ENCODE measurements at places on chromosomes 4 and X.

DNA sequence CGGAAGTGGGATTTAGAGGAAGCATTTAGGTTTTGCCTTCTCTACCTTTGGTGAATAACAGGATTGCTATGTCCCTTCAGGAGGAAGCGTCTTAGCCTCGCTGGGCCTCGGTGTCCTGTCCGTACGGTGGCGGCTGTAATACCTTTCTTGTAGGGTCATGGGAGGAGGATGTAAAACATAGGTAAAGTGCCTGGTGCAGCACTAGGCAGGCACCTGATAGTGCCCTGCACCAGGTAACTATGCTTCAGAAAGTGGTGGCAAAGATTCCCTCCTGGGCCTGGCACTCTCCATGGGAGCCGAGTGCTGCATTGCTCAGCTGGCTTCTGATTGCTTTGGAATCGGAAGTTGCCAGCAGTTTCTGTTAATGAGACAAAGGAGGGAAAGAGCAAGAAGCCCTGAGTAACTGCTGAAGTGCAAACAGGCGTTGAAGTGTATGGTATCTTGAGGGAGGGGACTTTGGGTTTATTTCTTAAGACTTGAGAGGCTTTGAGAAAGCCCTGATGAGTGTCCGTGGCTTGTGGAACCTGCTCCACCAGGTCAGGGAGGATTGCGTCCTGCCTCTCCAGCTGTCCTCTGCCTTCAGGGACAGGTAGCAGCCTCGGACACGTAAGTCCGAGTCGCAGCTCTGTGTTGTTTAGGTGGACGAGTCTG is 45.8 kb downstream of the TBC1D14 start:
- DNase-seq, result no peak

DNA sequence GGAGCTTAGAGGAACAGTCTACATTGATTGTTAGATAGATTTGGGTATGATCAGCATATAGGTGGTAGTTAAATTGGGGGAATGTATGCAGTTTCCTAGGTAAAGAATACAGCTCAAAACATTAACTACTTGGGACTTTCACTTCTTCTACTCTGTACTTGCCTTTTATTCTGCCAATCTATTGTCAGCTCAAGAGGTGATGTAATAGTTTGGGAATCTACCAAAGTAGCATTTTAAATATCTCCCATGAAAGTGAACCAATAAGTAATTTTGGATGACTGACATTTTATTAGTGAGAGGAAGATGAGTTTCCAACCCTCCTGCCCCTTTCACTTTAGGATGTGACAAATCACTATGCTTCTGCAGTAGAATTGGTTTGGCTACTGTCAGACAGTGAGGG is 43.4 kb downstream of the NUDT6 start:
- DNase-seq, result no peak

DNA sequence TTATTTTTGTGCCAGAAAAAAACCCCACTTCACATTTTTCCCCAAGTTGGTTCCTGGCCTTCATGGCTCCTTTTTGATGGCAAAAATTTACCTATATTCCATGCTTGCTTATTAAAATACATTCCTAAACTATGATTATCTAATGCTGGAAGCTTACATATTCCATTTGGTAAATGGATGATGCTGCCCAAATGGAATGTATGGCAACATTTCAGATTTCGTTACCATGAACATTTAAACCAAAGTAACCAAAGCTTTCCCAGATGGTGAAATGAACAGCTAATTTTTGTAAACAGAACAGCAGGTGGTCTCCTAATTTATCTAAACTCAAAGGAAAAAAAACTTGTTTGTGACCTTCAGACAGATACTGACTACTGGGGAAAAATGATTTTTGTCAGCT is 110.8 kb upstream of the TEX13A start:
- DNase-seq, result no peak

GRCh38 chr4:6239968-6240367 is 29.7 kb upstream of the WFS1 start:
- DNase-seq, result no peak

DNA sequence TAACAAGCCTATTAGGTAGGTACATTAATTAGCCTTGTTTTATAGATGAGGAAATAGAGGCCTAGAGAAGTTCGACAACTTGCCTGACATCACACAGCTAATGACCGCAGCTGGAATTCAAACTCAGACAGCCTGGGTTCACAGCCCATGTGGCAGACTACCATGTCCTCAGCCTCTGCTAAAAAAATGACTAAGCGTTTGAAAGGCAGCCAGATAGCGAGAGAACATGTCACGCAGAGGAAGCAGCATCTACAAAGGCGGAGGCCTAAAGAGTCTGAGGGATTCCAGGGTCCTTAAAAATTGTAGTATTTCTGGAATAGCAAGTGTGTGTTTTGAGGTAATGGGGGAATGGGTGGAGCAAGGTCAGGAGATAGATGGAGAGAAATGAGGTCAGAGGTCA is 33.2 kb upstream of the BMP15 start:
- no peak for DNase-seq

GRCh38 chr4:85733798-85734197 is 258.8 kb downstream of the ARHGAP24 start:
- DNase-seq, result no peak

DNA sequence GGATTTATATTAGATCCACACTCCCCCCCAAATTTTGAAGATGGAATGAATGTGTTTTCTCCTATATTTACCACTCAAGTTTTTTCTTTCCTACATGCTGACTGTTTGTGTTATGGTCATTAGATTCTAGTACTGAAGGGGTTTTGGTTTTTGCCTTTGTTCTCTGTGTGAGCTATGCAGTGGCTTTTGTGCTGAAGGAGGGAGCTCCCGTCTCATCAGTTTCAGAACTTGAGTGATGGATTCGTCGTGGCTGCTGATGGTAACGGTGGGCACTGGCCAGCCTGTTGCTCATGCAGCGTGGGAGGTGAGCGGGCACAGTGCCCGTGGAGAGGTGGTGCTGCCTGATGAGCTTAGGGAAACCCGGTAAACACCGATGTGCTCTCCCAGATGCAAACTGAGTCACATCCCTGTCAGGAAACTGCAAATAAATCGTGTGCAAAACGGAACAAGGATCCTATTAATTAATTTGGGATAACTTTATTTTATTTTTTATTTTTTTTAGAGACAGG is 101.5 kb downstream of the SORBS2 start:
- DNase-seq, result no peak

- no peak for DNase-seq
These were observed 602.7 kb upstream of the PCDH7 start for GRCh38 chr4:30117433-30117832.

DNA sequence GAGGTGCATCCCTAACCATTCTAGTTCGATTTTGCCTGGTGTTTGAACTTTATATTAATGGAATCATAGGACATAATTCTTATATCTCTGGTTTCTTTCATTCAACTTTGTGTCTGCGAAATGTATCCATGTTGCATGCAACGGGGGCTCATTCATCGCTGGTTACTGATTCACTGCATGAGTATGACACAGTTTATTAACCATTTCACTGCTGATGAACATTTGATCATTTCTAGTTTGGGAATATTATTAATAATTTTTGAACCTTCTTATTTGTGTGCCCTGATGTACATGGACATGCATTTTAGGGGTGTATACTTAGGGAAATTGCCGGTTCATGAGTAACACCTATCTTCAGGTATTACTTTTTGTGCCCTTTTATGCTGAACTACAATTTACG is 5.1 kb upstream of the TMEM271 start:
- no peak for DNase-seq

DNA sequence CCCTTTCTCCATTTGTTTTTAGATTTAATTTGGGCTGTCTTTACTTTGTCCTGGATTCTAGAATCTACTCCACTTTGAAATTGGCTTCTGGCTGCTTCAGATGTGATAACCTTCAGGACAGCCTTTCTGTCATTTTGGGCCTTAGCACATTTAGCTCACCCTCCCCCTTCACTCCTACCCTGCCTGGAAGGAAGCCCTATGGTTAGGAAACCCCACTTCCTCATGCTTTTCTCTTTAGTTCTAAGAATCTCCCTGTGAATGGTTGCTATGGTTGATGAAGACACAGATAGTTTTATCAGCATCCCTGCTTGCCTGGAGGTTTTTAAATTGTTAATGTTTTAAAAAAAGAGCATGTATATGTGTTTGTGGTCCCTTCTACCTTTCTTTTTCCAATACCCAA is 100.7 kb upstream of the PTPN13 start:
- DNase-seq, result no peak

DNA sequence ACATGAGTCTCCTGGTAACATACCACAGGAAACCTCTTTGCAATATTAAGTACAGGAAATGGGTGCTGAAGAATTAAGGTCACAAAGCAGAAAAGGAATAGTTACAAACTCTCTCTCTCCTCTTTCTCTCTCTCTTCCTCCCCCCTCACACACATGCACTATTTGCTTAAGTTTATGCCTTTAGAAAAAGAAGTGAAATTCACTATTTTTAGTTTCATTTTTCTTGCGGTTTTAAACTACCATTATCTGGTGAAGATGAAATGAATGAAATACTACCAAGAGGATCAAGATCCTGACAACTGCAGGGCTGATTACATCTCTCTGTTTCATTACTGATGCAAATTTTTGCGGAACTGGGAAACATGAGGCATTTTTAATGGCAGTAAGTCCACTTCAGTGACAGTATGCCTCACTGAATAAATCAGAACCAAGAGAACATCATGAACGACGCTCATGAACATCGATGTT is 64.3 kb upstream of the FTHL17 start:
- DNase-seq, result no peak

DNA sequence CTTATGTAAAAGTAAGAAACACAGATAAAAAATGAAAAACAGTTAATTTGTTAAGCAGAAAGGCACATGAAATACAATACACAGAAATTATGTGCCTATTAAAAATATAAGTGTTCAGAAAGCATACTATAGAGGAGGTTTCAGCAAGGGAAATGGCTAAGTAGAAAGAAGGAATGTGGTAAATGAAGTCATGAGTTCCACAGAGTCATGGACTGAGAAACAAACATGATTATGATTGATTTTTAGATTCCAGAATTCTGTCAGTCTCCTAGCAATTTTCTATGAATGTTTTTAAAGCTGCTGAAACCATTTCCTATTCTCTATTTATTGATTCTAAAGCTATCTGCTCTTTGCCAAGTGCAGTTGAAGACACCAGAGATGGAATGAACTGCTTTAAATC is 1398.4 kb downstream of the ARAP2 start:
- no peak for DNase-seq

DNA sequence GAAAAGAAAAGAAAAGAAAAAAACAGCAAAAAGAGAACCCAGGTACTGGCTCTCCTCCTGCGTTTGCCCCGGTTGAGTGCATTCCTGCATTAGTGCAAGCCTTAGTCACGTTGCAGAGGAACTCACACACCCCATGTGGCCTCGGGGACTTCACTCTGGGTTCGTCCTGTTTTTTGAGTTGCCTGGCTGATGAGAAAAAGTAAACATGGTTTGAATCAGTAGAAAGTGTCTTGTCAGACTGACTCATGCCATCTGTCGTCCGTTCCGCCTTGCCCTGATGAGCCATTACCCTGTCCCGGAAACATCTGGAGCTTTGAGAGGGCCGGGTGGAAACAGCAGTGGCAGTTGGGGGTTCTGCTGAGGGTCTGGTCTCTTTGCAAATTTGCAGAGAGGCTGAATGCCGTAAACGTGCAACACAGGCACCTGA is 16.3 kb downstream of the CD99 start:
- DNase-seq, result peak; percentile 83

GRCh38 chr4:41384992-41385391 is 128.3 kb downstream of the UCHL1 start:
- DNase-seq, result peak; percentile 62

GRCh38 chr4:82797405-82798111 is 1.0 kb downstream of the SCD5 start:
- DNase-seq, result peak; percentile 41

- DNase-seq, result no peak
These were observed 126.2 kb downstream of the PCDH10 start for GRCh38 chr4:133275246-133275645.

GRCh38 chrX:45765767-45766166 is 565.1 kb upstream of the DIPK2B start:
- no peak for DNase-seq
